ENCODE measurements at places on chromosomes 4 and X. TPM values are rescaled to one million over a fixed set of nuclear protein-coding genes. Genes with fewer than 3 reads are reported as not detected.

GPRASP1 gene
- total RNA-seq, result 0.32 TPM

FAM241A gene
- 1.1 TPM for total RNA-seq

IL2RG gene
- total RNA-seq, result not detected

NRK gene
- total RNA-seq, result not detected

PPP1R2C gene
- not detected for total RNA-seq

PAGE4 gene
- not detected for total RNA-seq

CPLX1 gene
- total RNA-seq, result 0.62 TPM
